ENCODE measurements at places on chromosomes 11 and 22. TPM values are rescaled to one million over a fixed set of nuclear protein-coding genes. Genes with fewer than 3 reads are reported as not detected.

Gene DGCR6L
- total RNA-seq: 35.0 TPM

Gene LRRN4CL
- 0.71 TPM for total RNA-seq

Gene OR8J3
- total RNA-seq: not detected

Gene P2RY6
- total RNA-seq: not detected

Gene RCN1
- total RNA-seq: 163 TPM

Gene CFAP300
- total RNA-seq: 2.9 TPM

Gene KCNJ5
- total RNA-seq: not detected

Gene ZNRD2
- total RNA-seq: 40.7 TPM

Gene KCNC1
- 0.26 TPM for total RNA-seq

Gene PKNOX2
- total RNA-seq: not detected

Gene KRTAP5-10
- not detected for total RNA-seq

Gene CRYBB3
- total RNA-seq: 1.8 TPM

Gene GGTLC2
- total RNA-seq: not detected

Gene FAM180B
- total RNA-seq: not detected

Gene OR4A16
- total RNA-seq: not detected

Gene YAP1
- total RNA-seq: 64.7 TPM

Gene CCDC117
- 27.0 TPM for total RNA-seq

Gene OSBPL5
- 6.1 TPM for total RNA-seq

Gene ART5
- not detected for total RNA-seq

Gene TRPC6
- total RNA-seq: not detected

Gene CALCA
- total RNA-seq: not detected
